Fibroblast of skin of left quadriceps (primary cell): ENCODE measurements at places on chromosomes 7 and 10.

DNA sequence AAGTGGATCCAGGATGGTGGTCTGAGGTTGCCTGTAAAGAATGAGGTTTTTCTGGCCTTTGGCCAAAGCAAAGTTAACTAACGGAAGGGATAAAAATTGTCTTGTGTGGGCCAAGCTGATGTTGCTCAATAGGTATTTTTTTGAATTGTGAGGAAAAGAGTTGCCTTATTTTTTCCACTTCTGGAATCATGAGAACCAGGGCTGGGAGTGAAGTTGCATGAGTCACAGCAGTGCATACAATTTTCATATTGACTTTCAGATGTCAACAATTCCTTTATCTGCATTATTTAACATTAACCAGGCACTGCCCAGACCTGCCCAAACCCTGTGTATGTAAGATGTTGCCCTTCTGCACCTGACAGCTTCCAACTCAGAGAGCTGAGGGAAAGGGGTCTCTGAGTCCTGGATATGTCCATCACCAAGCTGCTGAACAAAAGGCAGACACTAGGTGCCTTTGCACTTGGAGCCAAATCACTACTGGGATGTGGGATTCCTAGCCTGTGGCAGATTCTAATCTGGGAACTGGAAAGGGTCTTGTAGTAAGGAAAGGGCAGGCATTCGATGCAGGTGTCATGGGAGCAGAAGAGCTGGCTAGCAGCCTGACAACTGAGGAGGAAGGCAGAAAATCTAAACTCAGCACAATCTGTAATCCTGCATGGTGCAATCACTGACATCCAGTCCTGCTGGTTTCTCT is 52.3 kb upstream of the SLC35B4 start:
- DNase-seq, result peak; percentile 53

DNA sequence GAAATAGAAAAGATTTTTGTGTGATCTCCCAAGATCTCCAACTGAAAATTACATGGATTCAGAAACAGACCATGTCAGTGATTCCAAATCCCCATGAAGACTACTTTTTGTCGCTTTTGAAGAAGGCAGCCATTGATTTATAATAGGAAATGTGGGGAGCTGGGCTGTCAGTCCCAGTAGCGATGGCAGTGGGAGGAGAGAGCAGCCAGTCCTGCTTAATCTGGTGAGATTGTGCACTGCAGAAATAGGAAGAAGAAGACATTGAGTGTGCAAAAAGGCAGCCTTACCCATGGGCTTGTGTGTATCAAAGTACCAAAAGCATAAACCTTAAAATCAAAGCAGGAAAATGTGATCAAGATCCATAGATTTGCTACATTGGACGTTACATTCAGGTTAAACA is 4.8 kb downstream of the ADRB1 start:
- DNase-seq, result no peak

DNA sequence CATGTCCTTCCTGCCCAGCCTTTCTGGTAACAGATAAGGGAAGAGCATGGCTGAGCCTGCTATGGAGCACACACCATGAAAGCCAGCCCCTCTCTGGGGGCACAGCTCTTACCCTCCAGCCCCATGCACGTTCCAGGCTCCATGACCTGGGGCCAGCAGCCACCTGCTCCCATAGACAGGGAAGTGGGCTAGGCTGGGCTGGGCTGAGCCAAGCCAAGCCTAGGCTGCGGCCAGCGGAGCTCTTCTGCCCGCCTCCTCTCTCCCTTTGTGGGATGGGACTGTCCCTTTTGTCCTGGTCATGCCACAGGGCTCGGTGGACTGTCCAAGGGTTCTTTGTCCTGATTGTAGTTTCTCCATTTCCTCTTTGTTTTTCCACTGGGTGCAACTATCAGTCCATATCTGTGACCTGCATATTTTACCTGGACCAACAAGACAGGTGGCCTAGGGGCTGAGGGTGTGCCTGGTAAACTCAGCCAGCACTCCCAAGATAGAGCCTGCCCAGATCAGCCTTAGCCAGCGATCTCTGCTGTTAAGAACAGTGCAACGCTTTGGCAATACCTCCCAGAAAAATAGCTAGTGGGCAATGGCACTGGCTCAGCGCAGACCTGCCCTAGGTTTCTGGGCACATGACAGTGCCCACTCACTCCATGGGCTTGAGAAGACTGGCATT is 97.2 kb upstream of the BTBD16 start:
- DNase-seq, result no peak

DNA sequence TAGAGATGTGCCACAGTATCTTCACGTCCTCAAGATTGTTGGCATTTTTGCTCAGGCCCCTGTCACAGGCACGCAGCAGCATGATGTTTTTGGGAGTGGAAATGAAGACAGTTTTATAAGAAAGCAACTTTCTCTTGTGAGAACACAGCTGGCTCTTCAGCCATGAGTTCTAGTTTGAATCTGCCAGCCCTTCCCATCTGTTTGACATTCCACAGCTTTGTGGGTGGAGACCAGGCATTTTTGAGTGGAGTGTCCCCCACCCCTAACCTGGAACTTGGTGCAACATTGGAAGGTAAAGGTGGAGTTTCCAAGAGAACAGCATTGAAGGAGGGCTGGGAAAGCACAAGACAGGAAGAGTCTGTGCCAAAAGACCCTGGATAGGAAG is 253.1 kb upstream of the IGFBP3 start:
- no peak for DNase-seq

DNA sequence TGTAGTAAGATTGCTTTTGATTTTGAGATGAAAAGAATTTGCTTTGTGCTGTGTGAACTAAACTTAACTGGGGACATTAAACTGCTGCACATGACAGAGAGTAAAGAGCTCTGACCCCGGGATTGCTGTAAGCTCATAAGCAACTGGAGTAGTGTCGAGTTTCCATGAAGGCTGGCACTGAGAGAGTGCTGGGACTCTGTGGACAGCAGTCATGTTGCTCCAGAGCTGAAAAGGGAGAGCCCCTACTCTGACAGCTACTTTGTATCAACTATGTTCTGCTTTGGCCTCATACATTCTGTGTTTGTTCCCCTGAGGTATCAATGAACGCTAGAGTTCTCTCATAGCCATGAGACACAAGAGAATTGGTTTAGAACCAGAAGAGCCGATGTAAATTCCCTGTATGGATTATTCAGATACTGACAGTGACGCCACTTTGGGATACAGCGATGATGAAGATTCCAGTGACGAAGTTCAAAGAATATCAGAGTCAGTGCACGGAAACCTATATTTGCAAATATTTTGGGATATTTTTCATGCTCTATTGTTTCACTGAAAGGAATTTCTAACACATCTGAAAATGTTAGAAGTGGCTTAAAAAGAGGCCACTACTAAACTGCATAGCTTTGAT is 185.9 kb upstream of the DKK1 start:
- DNase-seq, result no peak

GRCh38 chr7:66503551-66504031 is 125.1 kb upstream of the KCTD7 start:
- DNase-seq, result no peak
